Stimulated activated CD4-positive, alpha-beta T cell treated with anti-CD3 and anti-CD28 coated beads, Interleukin-4, amount 100 ng/mL, for 24 hours (primary cell): ENCODE measurements at places on chromosomes 3 and 15.

- DNase-seq: no peak
Observed at GRCh38 chr3:148100476-148100875, 597.2 kb upstream of the AGTR1 start.

- no peak for DNase-seq
Observed at GRCh38 chr3:61687206-61687605, 125.8 kb downstream of the PTPRG start.

- DNase-seq: no peak
Observed at GRCh38 chr3:78277220-78277619, 1237.3 kb downstream of the ROBO2 start.

DNA sequence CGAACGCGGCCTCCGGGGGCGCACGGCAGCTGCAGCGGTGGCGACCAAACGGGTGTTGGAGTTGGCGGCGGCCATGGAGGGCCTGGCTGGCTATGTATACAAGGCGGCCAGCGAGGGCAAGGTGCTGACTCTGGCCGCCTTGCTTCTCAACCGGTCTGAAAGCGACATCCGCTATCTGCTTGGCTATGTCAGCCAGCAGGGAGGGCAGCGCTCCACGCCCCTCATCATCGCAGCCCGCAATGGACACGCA is 725 bp downstream of the FEM1B start:
- DNase-seq: no peak

DNA sequence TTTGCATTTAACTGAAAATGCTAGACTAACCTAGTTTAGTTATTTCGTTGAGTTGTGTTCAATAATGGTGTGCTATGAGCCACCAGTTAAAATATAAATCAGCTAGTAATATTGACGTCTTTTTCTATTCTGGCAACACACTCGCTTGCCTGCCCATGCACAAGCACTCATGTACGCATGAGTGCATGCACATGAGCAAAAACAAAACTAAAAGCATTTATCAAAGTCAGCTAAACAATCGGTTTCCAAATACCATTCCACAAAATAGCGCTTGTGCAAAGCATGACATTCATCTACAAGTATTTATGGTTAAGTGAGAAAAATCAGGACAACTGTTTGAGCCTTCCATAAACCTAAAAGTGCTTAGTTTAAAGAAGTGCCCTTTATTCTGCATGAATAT is 13.1 kb upstream of the SAMMSON start:
- no peak for DNase-seq

DNA sequence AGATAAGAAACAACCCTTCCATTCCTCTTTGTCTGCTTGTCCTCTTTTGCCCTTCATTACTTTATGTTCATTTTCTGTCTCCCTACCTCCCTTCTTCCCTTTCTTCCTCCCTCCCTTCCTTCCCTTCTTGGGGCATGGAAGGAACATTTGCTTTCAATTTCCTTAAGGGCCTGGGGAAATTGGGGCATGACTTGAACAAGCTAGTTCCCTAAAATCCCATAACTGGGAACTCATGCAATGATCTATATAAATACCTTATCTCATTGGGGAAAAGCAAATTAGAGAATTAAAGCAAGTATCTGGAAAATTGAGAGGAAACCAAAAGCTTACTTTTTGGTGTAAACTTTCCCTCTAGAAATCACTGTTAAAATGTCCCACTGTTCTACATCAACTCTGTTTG is 35.7 kb downstream of the BOC start:
- DNase-seq: no peak

- DNase-seq: no peak
Observed at GRCh38 chr3:100045696-100046095, 68.6 kb downstream of the FILIP1L start.

- DNase-seq: no peak
Observed at GRCh38 chr3:12188328-12188648, 29.6 kb upstream of the TIMP4 start.

- DNase-seq: no peak
Observed at GRCh38 chr15:61831505-61831921, 228.7 kb downstream of the VPS13C start.
